ENCODE measurements at places on chromosomes 5 and 9.

GRCh38 chr5:120304663-120305062 lies 159.4 kb upstream of the PRR16 start:
- DNase-seq, result no peak

DNA sequence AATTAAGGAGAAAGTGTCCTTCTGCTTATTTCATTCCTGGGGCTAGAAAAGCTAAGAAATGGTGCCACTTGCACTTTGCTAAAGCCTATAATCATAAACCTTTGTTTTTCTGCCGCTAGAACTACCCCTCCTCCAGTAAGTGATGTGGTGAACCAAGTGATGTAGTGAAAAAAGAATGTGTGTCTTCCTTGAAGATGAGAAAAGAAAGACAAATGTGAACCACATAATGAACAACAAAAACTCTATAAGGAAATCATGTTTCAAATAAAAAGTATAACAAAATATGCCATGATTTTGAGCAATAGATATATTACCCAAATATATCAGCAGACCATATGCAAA lies 179.0 kb upstream of the SGCD start:
- DNase-seq, result no peak

DNA sequence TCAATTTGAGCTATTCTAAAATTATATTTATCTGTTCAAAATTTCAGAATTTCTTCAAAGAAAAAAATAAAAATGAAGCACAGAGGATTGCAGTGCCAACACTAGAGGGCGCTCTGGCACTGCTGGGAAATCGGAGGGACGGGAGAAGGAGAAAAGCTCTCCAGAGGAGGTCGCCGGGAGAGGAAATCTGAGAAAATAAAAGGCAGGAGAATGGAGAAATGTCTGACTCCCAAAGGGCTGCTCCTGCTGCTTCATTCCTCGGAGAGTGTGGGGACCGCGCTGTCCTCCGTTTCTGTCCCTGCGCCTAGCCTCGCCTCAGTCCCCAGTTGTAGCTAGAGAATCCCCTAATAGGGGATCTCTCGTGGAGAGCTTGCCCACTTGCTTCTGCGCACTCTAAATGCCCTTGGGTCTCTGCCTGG lies 40.0 kb upstream of the ARSB start:
- DNase-seq, result peak; percentile 38

- peak; percentile 65 for DNase-seq
These were observed at the start of gene PDZD2 for GRCh38 chr5:31638748-31639418. Gene PDZD2, plus strand, starts transcription at chr5:31639131.

DNA sequence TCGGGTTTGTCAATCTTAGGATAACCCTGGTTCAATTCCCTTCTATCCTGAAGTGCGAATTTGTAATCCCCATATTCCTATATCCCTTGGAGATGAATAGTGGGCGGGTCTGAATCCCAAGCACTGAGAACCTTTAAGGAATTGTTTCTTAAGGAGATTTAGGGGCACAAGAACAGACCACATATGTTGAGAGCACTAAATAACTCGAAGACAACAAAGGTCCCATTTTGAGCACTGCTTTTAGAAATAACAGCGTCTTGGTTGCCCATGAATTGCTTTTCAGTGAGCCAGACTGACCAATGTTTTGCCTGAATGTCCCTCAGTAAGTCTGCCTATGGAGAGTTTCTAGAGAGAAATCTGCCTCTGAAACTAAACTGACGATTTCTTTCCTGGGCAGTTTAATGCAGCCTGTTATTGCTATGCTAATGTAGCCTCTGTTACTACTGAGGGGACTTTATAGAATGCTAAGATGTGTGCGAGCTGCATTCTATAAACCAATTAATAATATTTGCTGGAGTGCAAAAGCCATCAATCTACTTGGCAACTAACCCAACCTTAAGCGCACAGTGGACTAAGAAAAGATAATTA lies 445.0 kb upstream of the DMAC1 start:
- DNase-seq, result no peak

GRCh38 chr9:21686738-21687137 lies 115.7 kb upstream of the MTAP start:
- no peak for DNase-seq

- DNase-seq, result no peak
These were observed 4.5 kb upstream of the ICE1 start for GRCh38 chr5:5418006-5418405.

DNA sequence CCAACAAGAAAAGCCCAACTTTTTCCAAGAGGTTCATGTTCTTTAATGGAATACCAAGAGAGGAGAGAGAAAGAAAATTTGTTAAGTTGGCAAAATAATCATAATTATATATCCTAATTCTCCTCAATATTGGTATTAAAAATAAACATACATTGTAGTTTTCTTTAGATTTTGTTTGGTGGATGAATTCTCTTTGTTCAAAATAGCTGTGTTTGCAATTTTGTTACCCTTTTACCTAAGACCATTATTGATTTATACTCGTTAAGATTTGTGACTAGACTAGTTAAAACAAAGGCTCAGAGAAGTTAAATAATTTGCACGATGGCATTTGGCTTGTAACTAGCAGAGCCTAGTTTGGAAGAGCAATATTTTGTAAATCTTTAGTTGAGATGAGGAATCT lies 9.7 kb downstream of the LRRC19 start:
- DNase-seq, result no peak

GRCh38 chr5:17302604-17303003 lies 85.2 kb downstream of the BASP1 start:
- DNase-seq, result no peak

DNA sequence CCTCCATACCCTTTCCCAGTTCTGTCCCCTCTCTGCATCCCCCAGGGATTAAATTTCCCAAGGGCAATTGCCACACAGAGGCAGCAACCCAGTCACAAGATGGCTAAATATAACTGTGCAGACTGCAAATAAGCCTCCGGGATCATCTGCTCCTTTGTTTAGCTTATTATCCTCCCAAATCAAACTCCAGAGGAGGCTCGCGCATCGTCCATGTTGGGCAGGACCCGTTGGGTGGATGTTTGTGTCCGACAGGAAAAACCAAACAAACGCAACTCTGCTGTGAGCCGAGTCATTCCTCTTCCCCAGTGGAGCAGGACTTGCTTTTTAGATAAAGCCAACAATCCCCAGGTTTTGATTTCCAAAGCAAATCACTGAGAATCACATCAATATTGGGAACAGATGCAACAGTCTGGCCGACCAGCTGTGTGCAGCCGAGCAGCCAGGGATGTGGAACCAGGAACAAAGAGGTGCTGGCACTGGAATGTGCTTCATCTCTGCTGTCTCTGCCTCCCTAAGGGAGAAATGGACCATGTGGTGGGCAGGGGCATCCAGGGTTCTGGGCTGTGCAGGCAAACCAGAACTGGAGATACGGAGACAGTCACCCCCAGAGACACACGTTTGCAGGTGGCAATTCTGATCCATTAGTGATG lies 89.8 kb downstream of the PTTG1 start:
- DNase-seq, result no peak

DNA sequence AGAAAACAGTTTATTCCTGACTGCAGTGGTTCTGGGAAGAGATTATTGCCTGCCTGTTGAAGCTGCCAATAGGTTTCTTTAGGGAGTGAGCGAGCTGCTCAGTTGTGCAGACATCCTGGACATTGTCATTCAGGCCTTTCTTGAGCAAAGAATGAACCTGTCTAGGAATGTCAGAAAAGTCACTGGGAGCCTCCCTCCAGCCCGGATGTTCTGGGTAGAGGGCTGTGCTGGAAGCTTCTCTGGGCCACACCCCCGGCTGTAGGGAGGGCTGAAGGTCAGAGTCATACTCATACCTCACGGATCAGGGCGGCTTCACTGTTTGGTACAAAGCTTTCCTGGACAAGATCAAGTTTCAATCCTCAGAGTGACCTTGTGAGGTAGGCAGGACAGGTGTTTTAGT lies 33.4 kb upstream of the TBC1D2 start:
- no peak for DNase-seq

DNA sequence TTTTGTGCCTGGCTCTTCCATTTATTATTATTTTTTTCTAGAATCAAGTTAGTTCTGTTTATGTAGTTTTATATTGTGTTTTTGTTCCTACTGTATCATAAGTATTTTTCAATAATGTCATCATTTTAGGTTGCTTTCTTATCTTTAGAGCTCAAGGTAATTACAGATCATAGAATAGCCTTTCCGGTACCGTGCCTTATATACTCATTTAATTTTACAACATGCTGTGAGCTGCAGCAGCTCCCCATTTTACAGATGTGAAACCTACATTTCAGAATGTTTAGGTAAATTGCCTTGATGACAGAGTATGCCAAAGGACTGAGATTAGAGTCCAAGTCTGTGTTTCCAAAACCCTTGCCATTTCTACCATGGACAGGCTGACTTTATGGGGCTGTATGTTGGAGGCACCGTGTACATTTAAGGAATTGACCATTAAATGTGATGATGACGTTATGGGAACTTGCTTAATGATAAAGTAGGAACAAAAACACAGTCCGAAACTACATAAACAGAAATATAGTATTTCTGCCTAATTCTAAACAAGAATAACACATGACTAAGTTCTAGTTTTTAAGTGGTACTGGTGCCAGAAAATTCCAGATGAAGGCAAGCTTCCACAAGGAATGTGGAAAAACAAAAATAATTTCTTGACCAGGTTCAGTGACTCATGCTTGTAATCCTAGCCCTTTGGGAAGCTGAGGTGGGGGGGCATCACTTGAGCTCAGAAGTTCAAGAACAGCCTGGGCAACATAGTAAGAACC lies 97.7 kb downstream of the IQGAP2 start:
- no peak for DNase-seq

- no peak for DNase-seq
These were observed 425 bp upstream of the NFX1 start for GRCh38 chr9:33289936-33290246.

DNA sequence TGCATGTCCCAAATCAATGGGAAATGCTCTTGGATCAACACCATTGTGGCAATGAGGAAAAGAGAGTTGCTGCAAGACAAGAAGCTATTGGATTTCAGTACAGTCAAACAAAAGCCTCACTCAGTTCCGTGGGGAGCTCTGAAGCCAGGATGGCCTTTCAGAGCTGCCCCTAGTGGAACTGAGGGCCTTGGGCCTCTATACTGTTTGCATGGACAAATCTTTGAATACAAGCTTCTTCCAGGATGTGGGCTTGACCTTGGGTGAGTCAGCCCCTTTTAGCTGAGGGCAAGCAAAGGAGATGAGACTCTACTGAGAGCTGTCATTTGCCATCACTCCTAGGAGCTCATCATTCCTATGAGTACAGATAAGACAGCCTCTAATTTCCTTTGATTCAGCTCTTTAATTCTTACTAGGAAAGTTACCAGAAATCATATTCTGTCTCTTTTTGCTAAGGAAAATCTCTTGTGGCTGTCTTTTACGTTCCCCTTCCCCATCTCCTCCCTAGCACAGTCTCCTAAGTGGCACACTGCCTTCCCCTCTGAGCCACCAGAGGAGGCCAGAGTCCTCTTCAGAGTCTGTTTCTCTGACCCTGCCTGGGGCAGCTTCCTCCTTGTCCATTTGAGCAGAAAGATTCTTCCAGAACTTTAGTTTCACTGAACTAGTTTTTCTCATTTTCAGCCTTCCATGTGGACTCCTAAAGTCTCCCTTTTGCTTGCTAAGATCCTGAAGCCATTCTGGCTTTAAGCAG lies 168.8 kb upstream of the POC5 start:
- no peak for DNase-seq

DNA sequence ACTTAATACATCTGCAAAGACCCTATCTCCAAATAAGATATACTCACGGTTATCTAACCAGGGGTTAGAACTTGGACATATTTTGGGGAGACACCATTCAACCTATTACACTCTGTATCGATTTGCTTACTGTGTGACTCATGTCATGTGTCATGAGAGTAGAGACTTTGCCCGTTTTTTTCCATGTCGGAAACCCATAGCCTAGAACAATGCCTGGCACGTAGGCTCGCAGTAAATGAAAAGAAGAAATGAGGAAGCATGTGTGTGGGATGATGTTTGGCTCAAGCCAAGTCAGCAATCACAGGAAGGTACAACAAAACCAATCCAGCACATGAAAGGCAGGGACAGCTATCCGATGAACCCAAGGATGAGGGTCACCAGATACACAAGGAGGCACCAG lies 94.6 kb upstream of the DNAH5 start:
- DNase-seq, result no peak

DNA sequence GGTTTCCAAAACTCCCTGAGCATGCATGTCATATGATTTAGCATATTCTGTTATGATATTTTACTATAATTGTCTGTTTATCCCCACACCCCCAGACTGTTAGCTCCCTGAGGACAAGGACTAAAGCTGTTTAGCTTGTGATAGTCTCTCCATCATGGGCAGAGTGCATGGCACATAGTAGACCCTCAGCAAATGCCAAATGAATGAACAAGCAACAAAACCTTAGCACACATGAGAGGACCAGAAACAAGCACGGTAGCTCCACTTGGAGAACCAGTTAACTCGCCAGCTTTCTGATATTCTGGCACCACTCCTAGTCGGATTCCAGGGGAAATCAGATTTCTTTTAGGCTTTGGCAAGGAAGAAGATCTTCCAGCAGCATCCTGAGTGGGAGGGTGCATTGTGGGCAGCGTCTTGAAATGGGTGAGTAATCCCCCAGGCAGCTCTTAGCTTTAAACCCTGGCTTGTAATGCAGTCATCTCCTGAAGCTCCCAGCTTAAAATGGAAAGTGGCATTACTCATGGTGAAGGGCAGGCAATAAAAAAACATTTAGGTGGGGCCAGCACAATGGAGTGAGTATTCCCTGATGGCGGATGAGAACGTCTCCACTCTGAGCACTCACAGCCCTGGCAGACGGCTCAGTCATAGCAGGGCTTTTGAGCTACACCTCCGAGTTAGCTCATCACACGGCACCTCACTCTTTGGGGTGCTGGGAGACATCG lies 41.1 kb downstream of the FGF1 start:
- no peak for DNase-seq

GRCh38 chr9:97703437-97704344 lies 6.6 kb upstream of the XPA start:
- peak; percentile 17 for DNase-seq

DNA sequence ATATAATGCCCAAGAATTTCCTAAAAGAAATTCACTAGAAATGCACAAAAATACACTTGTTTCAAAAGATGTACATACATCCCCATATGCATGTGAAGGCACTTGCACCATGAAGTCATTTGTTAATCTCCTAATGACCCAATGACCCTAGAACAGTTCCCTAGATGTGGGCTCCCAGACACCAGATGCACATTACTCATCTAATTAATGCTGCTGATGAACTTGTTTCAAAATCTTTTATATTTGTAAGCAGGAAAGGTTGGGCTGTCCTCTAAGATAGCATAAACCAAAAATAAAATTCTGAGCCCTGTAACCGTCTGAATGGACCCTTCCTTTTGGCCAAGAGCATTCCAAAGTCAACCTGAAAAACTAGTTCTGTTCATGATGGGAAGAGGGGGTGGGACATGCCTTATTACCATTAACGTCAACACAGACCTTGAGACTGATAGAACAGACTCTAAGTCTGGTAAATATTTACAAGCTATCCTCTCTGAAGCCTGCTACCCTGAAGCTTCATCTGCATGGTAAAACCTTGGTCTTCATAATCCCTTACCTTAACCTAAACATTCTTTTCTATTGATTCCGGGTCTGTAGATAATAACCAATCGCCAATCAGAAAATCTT lies 91.0 kb upstream of the DAPK1 start:
- DNase-seq, result no peak

Measured in activated T-cell treated with anti-CD3 and anti-CD28 coated beads for 48 hours (primary cell).